Natural killer cell treated with Interleukin-12 subunit alpha and Interleukin-12 subunit beta and Interleukin-15 and Interleukin-18, amount 100 ng/mL, for 72 hours (primary cell): ENCODE measurements at places on chromosomes 6 and 20.

GRCh38 chr6:84762220-84763002, 2.0 kb downstream of the TBX18 start:
- no peak for DNase-seq

DNA sequence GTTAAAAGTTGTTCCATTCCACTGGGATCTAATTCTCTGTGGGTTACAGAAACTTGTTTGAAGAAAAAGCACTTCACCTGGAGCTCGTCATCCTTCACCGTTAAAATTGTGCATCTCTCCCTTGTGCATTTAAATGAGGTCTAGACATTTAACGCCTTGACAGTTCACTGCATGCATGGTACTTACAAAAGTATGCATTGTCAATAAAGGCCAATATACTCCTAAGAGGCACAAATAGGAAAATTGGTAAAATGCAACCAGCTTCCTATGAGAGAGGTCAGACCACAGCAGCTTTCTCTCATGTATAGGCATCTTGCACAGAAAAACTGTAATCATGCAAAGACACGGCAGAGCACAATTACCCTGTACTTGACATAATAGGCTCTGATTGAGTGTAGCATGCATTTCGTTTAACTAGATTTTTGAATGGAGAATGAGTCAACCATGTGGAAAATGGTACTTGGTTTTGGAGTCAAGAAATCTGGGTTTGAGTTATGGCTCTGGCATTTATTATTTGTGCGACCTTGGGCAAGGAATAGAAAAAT, 378.5 kb downstream of the RFPL4B start:
- DNase-seq, result no peak

DNA sequence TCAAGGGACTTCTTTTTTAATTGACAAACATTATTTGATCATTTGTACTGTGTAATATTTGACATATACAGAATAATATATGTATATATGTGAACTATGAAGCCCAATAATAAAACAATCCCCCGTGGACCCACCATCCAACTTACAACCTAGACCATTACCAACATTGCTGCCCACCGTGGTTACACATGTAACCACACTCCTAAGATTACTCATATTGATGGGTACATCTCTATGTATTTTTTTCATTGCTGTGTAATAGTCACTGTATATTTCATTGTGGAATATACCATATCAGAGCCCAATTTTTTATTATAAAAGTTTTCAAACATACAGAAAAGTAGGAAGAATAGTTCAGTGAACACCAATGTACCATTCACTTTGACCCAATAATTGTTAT, 94.3 kb downstream of the RTN4IP1 start:
- no peak for DNase-seq

- DNase-seq, result no peak
Observed at GRCh38 chr6:104729433-104729832, 130.3 kb downstream of the HACE1 start.
